ENCODE measurements at places on chromosomes 1 and 21.

GRCh38 chr1:236534151-236534651 lies 10.4 kb downstream of the LGALS8 start:
- DNase-seq: no peak

- no peak for DNase-seq
Observed at GRCh38 chr1:68016381-68016780, 34.0 kb downstream of the DIRAS3 start.

- DNase-seq: no peak
Observed at GRCh38 chr1:154556422-154556821, 2.0 kb downstream of the UBE2Q1 start.

GRCh38 chr1:110163591-110163990 lies 13.3 kb downstream of the SLC6A17 start:
- no peak for DNase-seq

- DNase-seq: no peak
Observed at GRCh38 chr1:35558374-35559316, 1.0 kb downstream of the NCDN start.

DNA sequence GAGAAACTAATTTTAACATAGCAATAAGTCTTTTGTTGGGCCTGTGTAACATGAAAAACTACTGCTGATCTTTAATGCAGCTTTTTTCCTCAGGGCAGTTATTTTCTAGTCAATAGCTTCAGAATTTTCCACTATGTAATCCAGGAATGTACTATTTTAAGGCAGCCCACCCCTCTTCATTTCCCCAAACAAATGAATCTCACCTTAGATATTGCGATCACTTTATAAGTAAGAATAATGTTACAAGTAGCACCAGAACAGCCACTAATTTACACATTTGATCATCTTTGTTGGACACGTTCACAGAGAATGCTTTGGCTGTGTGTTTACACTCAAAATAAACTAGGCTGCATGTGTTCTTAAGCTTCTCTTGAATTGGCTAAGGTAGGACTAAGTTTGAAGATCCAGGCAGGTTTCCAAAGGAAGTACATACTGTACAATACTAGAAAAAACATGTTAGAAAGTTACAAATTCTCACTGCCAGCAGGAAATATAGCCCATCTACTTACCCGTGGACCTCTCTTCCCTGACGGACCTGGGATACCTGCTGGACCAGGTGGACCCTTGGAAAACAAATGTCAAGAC lies 41.7 kb downstream of the COL24A1 start:
- DNase-seq: no peak

DNA sequence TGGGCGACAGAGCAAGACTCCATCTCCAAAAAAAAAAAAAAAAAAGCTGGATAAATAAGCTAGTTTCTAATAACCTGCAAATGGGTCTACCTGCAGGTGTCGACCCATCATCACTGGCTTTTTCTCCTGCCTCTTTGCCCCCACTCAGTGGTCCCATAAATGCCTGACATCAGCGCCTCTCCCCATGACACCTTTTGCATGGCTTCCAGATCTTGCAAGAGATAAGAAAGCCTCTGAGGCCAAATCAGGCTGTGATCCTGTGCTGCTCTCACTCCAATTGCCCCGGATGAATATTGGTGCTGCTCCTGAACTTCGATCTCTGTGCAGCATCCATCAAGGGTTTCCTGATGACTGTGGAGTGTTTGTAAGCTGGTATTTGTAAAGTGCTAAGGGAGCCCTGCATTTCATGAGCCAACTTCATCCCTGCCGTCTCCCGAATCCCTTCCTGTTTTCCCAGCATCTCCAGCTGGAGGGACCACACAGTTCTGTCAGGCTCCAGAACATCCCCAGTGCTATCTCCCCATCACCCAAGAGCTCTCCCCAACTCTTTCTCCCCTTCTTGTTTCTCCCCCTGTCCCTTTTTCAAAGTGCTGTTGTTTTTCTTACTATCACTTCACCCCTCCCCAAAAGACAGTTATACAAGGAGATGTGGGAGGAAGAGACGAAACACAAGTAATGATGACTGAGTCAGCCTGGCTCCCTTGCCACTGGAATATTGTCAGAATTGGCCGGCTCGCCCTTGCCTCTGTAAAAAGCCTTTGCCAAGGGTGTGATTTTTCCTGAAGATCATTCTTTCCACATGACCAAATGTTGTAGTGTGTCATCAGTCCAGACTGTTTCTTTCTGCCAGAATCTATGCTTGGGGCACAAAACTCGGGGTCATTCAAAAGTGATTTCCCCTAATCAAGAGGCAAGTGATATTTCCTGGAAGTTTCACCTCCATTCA lies 2.8 kb upstream of the EFHD2 start:
- DNase-seq: peak; percentile 54

DNA sequence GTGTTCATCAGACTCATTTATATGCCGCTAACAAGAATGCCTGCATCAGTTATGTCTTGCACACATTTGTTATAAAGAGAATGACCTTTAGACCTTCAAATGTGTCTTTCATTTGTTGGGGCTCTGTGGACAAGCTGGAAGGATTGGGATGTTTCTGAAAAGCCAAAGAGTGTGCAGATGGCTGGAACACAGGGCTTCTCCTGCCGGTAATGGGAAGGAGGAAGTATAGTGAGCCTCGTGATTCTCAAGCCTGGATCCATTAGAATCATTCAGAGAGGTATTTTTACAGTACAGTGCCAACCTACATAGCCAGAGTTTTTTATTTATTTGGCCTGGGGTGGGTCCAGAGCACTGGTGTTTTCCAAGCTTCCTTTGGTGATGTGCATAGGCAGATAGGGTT lies 40.6 kb upstream of the ATP1A1 start:
- no peak for DNase-seq

DNA sequence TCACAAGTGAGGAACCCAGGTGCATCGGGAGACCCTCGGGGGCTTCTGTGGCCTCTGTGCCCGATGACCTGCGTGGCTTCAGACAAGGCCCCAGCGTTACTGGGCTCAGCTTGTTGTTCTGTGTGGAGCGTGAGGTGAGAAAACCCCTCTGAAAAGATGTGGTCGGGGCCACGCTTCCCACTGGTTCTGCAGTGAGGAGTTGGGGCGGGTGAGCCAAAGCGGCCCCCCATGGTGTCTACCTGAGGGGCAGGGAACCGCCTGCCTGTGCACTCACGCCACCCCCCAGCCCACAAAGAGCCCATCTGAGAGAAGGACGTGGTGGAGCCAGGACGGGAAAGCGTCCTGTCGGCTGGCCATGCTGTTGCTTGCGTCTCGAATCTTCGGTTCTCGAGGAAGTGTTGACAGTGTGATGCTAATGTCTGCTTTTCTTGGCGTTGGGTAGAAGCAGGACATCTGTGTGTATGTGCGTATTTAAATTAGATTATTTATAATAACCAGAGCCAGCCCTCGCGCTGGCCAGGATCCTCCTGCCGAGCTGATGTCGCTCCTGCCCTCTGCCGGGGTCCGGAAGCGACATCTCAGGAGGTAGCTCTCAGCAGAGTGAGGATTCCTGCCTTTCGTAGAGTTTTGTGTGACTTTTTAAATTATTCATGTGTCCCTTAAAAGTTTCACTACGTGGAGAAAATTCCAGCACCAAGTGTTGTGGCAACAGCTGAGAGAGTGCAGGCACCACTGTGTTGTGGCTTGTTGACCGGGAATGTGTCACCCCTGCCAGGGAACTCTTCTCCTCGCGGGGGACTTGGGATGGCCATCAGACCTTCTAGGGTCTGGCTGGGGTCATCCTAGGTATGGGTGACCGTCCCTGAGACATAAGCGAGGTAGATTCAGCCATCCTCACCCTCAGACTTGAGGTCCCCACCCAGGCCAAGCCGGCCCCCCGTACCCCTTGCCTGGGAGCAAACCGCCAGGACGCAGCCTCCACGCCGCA lies 15.3 kb downstream of the TMEM201 start:
- DNase-seq: no peak

DNA sequence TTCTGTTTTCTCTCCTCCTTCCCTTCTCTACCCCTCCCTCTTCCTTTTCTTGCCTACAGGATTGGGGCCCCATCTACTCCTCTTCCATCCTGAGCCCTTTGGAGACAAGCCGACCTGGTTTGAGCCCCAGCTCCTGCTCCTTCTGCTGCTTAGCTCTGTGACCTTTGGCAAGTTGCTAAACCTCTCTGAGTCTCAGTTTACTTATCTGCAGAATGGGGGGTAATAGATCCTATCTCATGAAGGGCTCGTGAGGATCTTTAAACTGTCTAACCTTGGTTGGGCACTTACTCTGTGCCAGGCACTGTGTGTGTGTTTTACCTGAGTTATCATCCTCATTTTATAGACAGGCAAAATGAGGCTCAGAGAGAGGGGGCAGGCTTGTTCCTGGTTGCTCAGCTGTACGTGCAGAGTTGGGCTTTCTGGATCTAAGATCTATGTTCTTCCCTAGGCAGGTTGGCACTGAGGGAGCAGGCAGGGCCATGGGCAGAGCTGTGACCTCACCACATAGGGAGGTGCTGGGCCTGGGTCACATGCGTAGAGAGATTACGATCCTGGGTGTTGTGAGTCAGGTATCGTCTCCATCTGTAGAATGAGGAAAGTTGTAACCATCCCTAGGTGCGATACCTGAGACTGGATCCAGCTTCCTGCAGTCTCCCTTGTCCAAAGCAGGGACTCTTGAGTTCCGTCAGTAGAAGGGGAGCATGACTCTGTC lies 58.5 kb downstream of the FOXO6 start:
- no peak for DNase-seq

DNA sequence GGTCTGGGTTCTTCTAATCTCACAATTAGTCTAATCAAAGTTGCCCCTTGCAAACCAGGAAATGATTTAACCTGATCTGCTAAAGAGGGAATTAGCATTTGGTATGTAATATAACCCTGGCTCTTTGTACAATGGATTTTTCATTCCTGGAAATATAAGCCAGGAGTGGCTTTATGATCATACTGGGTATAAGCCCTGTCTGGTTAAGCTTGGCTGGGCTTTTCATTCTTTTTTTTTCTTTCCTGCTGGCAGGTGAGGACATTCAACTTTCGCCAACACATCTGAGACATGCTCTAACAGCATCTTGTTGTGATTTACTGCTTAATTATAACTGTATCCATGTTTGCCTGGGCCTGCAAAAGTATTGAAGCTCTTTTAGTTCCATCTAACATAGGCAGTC lies 20.4 kb upstream of the SDE2 start:
- no peak for DNase-seq

GRCh38 chr21:35923971-35924370 lies 136.4 kb downstream of the SETD4 start:
- DNase-seq: no peak

DNA sequence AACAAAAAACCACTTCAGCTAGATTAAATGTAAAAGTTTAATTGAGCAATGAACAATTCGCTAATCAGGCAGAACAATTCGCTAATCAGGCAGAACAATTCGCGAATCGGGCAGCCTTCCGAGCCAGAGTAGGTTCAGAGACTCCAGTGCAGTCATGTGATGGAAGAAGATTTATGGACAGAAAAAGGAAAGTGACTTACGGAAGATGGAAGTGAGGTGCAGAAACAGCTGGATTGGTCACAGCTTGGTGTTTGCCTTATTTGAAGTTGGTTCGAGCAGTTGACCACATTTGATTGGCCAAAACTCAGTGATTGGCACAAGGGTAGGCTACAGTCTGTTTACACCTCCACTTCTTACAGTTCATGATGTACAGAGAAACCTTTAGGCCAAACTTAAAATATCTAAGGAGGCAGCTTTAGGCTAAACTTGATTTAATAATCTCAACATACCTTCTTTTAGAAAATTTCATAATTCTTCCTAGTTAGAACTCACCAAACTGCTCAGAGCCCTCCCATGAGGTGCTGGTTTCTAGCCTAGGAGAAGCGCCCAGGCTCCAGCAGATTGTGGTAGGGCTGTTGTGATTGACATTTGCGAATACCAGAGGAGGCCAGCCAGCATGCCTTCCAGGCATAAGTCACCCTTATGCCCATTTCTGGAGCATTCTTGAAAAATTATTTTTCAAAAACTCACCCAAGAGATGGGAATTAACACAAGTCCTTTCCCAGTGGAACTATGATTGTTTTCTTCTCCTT lies 22.8 kb upstream of the KCNC4 start:
- no peak for DNase-seq

DNA sequence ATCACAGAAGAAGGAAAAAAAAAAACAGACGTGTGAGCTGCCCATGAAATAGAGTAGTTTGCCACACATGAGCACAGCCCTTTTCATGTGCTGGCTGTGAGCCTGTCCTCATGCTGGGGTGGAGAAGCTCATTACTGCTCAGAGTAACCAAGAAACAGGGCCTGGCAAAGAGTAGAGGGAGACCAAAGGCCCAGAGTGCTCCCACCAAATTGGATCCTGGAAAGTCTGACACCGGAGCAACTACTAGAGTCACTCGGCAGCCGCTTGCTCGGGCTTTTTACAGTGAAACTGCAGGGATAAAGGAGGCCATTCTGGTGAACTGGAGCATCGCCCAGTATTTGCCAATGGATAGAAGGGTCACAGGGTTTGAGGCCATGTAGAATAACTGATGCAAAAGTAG lies 64.4 kb upstream of the BARHL2 start:
- DNase-seq: peak; percentile 3

- no peak for DNase-seq
Observed at GRCh38 chr1:41053316-41053715, 31.8 kb upstream of the SLFNL1 start.

GRCh38 chr1:163273766-163274441 lies 47.9 kb upstream of the NUF2 start:
- no peak for DNase-seq

DNA sequence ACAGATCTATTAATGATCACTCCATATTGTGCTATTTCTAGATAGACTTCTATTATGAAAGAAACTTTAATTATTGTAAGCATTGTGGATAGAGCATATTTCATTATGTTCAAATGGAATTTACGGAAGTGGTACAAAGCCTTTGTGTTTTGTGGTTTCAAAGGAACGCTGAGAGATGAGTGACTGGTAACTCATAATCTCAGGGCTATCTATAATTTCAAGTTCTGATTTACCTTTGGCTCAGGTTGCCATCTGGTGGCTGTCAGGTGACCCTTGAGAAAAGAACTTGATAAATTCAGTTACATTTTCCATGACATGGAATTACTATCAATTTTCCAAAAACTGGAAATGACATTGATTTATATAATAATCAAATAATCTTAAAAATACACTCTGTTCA lies 12.2 kb downstream of the NTNG1 start:
- DNase-seq: no peak

- no peak for DNase-seq
Observed at GRCh38 chr1:37047542-37047941, 13.2 kb upstream of the GRIK3 start.

DNA sequence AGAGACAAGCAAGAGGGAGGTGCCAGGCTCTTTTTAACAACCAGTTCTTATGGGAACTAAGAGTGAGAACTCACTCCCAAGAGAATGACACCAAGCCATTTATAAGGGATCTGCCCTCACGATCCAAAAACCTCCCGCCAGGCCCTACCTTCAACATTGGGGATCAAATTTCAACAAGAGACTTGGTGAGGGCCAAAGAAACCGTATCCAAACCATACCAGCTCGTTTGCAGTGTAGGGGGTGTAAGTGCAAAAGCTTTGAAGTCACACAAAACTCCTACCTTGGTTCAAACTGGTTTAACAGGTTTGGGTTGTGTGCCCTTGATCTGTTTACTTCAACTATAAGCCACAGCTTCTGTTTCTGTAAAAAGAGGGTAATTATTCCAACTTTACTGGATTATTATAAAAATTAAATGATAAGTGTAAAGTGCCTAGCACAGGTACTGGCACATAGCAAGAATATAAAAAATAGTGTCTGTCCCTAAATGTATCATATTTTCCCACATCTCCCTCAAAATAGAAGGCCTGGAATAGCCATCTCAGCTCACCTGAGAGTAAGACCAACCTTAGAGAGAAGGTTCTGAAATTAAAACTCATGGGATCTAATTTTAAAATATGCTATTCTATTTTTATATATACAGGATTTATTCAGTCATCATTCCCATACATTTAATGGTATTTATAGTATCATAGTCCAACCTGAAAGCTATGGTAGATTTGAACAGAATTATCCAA lies 7.0 kb upstream of the USP25 start:
- DNase-seq: no peak

Measured in occipital lobe (tissue), 3 donors.